Pancreas (tissue), 10 donors: ENCODE measurements at places on chromosomes 5 and 9. TPM values are rescaled to one million over a fixed set of nuclear protein-coding genes. Genes with fewer than 3 reads are reported as not detected.
A peak's percentile ranks its signal among the peaks of the same experiment; 100 is the strongest.

- DNase-seq: no peak
These were observed 57.6 kb downstream of the ANKRD55 start for GRCh38 chr5:56175488-56175887.

DNA sequence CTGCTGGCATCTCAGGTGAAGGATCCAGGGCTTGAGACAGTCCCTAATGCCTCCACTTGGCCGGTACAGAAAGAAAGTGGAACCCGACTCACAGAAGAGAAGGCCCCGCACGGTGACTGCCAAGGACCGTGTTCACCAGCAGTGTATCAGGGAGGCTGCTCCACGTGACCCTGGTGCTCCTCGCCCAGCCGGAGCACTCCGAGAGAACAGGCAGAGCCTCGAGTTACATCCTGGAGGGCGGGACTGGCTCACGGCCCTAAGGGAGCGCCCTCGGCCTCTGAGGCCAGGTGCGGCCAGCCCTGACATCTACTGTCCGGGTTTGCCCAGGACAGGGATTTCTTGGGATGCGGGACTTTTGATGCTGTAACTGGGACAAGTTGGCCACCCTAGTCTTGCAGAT, 104.0 kb upstream of the SARDH start:
- no peak for DNase-seq

EQTN gene
- total RNA-seq: 0.39 TPM

- DNase-seq: no peak
These were observed 128.7 kb upstream of the OTULINL start for GRCh38 chr5:14452685-14453454.

GRCh38 chr5:93603793-93604643, 21.0 kb downstream of the NR2F1 start:
- peak; percentile 71 for DNase-seq

DNA sequence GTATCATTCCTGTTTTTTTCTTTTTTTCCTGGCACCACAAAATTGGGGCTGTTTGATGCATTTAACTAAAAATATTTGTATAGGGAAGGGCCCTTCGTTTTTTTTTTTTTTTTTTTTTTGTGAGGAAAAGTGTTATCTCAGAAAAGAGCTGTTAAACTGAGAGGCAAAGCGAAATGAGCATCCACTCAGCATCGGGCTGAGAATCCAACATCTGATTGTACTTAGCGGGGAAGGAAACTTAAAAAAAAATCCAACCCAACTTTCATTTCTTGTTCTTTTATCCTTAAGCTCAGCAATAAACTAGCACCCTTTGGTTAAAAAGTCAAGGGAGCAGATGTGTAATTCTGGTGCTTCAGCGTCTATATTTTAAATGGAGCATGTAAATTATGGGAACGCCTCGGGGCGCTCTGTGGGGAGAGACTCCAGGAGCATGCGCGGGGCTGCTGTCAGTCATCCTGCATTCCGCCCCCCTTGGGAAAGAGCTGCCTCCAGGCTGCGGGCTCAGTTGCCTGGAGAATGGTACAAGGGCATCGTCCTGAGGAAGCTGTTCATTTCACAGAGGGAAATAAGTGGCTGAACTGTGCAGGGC, 33.3 kb downstream of the DMRT2 start:
- no peak for DNase-seq

DNA sequence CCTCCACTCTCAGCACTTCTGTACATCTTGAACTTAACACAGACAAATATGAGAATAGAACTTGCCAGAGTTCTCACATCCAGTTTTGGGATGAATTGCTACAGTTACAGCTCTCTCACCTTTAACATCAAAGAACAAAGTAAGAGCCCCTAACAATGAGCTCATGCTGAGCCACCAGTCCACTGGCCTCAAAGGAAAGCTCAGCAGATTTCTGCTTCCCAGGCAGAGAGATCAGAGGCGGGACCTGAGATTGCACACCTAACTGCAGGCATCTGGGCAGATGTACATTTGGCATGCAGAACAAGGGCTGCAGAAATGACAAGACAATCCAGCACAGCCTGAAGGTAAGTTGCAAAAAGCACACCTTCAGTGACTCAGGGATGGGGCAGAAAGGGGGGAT, 300.9 kb downstream of the MRPS30 start:
- DNase-seq: no peak

DNA sequence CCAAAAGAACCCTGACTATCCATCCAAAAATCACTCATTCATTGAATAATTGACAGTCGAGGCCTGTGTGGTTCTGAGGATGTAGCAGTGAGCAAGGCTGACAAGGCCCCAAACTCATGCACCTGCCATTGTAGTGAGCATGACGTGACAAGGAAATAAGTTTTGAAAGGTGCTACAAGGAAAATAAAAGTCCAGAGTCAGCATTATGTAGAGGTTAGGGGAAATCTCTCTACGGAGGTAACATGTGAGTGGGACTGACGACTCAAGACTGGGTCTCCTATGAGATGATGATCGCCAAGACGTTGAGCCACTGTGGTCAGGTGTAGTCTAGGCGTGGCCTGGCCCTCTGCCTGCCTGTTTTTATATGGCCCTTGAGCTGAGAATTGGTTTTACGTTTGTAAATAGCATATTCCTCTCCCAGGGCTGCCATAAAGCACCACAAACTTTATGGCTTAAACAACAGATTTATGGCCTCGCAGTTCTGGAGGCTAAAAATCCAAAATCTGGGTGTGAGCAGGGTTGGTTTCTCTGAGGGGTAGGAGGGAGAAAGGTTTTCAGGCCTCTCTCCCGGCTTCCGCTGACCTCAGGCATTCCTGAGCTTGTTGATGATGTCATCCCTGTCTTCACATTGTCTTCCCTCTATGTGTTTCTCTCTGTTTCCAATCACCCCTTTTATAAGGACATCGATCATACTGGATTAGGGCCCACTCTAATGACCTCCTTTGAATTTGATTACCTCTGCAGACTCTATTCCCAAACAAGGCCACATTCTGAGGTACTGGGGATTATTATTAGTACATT, 206.4 kb upstream of the EGFLAM start:
- DNase-seq: no peak

PCDHA2 gene
- not detected for total RNA-seq

RASA1 gene
- 8.5 TPM for total RNA-seq

GRCh38 chr5:177330991-177331842, 19.5 kb upstream of the MXD3 start:
- peak; percentile 54 for DNase-seq

GRCh38 chr5:109299557-109299956, 110.2 kb downstream of the PJA2 start:
- no peak for DNase-seq

DNA sequence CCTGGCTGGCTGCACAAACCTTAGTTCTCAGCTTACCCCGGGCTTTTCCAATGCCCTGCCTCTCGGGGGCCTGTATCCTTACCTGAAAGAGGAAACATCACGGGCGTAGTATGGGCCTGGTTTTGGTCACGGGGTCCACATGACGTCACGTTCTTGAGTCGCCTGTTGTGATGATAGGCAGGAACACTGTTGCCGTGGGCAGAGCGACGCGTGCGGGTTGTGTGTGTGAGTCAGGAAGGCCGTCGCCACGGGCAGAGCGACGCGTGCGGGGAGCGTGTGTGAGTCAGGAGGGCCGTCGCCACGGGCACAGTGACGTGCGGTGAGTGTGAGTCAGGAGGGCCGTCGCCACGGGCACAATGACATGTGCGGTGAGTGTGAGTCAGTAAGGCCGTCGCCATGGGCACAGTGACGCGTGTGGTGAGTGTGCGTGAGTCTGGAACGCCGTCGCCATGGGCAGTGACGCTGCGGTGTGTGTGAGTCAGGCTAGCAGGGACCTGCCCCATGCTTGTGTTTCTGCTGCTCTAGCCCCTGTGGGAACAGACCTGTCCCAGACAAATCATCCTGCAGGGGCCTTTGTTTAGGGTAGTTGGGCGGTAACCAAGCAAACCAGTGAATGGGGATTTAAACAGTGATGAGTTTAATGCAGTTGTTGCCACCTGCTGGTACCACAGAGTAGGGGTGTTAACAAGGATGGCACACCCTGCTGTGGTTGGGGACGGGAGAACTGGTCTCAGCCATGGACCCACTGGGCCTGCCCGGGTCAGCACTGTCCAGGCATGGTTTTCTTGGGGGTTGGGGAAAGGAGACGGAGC, 19.8 kb downstream of the TRIP13 start:
- DNase-seq: no peak

PCDHB10 gene
- total RNA-seq: 0.90 TPM

GRCh38 chr9:121862371-121863332, 211.2 kb downstream of the DAB2IP start:
- no peak for DNase-seq

GRCh38 chr5:8060953-8061429, 192.0 kb downstream of the MTRR start:
- no peak for DNase-seq

DNA sequence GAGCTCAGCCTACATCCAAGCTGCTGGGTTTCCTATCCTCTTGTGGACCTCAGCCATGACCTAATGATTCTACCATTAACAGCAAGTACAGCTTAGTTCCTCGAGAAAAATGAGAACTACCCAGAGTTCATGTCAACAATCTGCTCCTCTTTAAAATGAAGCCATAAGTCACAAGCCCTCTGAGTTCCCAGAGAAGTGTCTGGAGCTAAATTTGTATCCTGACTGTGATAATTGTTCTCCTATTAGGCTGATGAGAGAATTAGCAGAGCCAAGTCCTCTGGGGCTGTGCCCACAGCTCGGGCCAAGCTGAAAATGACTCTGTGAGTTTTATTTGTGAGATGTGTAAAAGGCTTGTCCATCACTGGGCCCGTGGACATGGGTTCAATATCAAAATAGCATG, 145.1 kb upstream of the SMIM23 start:
- DNase-seq: no peak

DNA sequence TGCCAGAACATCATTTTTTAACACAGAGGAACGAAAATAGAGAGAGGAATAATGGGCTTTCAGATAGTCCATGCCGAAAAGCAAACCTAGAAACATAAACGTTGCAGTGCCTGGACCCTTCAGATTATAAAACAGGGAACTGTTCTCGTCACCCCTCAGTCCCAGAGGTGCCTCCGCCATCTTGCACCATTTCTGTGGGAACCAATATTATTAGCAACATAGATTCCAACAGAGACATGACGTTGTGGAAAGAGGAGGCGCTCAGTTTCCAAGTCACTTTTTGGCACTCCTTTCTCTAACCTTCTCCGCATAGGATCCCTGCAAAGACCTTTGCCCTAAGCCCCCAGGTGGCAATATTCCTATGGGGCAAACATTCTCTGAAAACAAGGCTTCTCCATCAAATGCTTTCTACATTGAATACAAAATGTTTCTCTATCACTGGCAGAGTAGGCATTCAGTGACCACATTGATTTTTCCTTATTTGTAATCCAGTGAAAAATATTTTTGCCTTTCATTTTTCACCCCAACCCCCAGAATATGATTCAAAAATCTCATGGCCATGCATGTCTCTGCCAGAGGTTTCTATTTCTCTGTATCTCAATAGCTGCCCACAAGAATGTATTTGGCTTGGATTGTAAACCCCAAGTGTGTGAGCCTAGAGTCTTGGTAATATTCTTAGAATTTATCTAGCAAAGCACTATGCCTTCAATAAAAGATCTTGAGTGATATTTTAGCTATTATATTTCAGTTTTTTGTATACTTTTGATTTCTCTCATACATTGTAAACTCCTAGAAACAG, 500.8 kb upstream of the WWC1 start:
- DNase-seq: no peak

DNA sequence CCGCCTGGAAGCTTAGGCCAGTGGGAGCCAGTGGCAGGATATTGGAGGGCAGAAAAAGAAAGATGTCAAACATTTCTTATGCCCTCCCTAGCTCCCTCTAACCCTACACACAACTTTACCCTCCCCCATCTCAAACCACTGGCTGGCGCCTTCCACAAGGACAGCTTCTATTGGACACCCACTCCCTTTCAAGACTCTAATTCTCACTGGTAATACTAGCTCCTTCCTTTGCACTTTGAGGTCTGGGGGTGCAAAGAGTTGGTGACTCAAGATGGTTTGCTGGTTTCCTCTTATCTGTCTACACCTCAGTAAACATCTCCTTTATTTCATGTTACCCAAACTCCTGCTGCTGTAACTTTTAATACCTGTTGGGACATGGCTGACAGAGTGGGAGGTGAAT, 11.6 kb upstream of the ITGA1 start:
- DNase-seq: no peak

DNA sequence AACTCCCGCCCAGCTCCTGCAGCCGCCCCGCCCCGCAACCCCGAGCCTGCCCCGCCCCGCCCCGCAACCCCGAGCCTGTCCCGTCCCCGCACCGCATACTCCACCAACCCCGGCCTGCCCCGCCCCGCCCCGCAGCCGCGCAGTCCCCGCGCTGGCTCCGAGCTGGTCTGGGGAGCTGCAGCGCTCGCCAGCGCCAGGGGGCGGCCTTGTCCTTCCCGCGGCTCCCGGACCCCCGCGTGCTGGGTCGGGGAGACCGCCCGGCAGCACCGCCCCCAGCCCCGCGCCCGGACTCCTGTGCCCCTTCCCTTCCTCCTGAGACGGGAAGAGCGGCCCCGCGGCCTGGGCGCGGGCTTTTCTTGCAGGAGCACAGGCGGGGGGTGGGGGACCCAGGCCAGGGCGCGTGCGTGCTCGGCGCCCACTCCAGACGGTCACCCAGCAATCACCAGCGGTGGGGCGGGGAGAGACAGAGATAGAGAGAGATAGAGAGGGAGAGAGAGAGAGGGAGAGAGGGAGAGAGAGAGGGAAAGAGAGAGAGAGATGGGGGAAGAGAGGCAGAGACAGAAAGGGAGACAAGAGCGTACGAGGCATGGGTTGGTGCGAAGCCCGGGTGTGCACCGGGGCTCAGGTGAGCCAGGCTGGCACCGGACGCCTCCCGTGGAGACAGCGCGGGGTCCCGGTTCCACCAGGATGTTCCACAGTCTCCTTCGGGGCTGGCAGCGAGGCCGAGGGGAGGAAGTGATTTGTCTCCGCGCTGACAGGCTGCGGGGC, 14.7 kb upstream of the TMEM250 start:
- no peak for DNase-seq

GRCh38 chr9:121069396-121069795, 5.4 kb upstream of the CNTRL start:
- DNase-seq: no peak

GRCh38 chr5:133483406-133484090, 128.8 kb downstream of the FSTL4 start:
- peak; percentile 34 for DNase-seq

GRCh38 chr9:91418215-91418610, 5.4 kb downstream of the NFIL3 start:
- DNase-seq: no peak
